ENCODE measurements at places on chromosomes 5 and 9.

GRCh38 chr5:135864503-135865435 is 30.3 kb downstream of the SLC25A48 start:
- no peak for DNase-seq

DNA sequence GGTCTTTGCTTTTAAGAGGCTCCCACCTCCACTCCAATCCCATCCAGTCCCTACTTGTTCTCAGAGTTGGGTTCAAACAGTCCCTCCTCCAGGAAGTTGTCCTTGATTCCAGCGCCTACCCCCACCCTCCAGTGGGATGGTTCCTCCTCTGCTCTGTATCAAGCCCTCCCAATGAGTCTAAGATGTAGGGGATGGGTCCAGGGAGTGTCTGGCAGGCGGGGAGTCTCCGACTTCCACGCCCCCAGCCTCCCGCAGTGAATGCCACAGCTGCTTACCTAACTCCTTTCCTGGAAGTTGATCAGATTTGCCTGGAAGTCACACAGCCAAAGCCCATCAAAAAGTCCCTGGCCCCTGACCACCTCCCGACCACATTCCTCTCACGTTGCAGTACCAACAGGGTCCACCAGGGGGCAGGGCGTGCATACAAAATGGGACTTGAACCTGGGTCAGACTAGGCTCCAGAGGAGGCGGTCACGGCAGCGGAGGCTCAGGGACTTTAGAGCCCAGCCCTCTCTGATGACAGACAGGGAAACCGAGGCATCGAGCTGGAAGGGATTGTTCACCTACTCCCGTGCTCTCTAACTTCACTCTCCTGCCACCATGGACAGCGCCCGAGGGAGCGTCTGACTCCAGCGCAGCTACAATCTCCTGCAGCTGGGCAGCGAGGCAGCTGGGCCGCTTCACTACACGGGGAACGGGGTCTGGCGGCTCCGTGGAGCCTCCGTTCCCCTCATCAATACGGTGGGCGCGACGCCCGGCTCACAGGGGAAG is 25.0 kb upstream of the TDRD7 start:
- peak; percentile 57 for DNase-seq

DNA sequence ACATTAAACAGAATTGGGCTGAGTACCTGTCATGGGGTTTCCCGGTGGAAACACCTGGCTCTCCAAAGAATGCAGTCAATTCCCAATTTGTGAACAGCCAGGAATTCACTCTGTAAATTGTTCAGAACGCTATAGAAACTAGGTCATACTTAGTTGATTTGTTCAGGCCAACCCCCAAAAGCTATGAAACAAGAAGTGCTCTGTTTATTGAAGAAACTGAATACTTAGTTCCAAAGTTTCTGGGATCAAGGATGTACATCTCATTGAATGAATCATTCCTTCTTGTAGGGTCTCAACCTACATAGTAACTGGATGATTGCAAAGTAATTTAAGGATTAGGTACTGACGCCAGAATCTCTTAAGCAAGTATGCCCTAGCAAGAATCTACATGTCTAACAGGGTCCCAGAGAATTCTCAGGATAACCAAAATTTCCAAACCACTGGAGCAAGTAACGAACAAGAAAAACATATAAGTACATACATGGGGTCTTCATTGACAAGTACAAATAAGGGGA is 659 bp upstream of the TUSC1 start:
- DNase-seq: no peak

DNA sequence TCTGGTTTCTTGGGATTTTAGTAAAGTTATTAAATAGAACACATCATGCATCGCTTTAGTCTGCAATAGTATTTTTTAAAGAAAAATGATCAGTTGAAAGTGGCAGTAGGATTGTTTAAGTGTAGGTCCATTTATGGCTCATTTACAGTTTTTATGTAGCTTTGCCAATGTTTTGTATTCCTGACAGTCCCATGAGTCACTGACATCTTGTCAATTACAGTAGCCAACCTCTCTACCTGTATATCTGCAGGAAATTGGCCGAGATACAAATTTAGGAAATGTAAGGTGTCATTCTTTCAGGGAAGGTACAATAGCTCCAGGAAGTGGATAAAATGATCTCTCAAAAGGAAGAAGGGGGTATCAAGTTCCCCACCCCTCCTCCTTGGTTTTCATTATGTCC is 47.7 kb upstream of the MTAP start:
- DNase-seq: no peak

DNA sequence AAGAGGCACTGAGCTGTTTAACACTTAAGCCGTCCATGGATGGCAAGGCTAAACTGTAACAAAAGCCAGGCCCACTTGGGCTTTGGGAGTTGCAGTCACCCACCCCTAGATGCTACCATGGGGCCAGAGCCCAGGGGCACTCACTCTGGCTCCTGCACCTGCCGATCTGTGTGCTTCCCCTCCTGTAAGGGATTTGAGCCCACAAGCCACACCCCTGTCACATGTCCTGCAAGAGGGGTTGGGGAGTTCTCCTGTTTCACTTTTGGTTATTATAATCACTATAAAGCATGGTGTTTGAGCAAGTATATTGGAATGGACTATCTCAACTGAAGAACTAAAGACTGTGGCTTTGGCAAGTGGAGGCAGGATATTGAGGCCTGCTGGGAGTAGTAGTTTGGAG is 14.0 kb upstream of the GPR151 start:
- DNase-seq: no peak

GRCh38 chr5:65986050-65986451 is 59.7 kb downstream of the ERBIN start:
- no peak for DNase-seq

- no peak for DNase-seq
Measured at GRCh38 chr9:87554976-87555375, 57.3 kb downstream of the DAPK1 start.

- no peak for DNase-seq
Measured at GRCh38 chr9:123346826-123347225, 9.2 kb upstream of the CRB2 start.

- DNase-seq: no peak
Measured at GRCh38 chr5:43156388-43156787, 35.6 kb upstream of the NIM1K start.

DNA sequence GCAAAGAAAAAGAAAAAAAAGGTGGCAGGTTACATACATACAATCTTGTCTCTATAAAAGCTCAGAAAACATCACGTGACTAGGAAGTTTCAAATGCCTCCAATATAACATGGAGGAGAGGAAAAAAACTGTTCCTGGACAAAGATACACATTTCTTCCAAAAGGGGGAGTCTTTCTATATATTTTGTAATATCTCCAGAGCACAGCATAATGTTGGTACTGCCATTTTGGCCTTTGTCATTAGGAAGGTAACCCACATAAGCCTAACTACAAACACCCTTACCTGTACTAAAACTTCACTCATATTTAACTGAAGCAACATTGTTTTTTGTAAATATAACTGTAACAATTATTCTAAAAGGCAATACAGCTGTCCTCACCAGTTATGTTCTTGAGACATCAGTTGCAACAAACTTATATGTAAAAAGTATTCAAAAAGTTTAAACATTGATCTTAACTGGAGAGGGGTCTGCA is 1.2 kb upstream of the BTF3 start:
- DNase-seq: no peak

GRCh38 chr5:16483361-16483760 is 17.8 kb upstream of the ZNF622 start:
- DNase-seq: no peak

GRCh38 chr5:131396015-131396414 is 132.2 kb downstream of the CDC42SE2 start:
- DNase-seq: no peak

- DNase-seq: no peak
Measured at GRCh38 chr5:145960166-145960565, 23.8 kb downstream of the SH3RF2 start.

GRCh38 chr5:322942-323879 is 1.7 kb downstream of the AHRR start:
- no peak for DNase-seq

DNA sequence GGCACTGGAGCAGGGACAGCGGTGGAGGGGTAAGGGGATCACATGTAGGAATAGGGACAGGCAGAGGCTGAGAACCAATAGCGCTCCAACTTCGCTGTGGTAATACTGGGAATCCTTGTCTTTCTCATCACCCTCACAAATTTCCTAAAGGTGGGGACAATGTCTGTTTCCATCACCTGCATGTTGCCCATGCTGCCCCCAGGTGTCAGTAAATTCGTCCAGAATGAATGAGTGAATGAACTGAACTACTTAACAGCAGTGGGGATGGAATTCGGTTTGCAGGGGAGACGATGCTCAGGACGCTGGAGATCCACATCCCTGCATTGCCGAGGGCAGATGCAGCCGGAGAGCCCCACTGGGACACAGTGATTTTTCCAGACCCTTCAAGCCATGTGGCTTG is 129.9 kb downstream of the PDZD2 start:
- DNase-seq: no peak

DNA sequence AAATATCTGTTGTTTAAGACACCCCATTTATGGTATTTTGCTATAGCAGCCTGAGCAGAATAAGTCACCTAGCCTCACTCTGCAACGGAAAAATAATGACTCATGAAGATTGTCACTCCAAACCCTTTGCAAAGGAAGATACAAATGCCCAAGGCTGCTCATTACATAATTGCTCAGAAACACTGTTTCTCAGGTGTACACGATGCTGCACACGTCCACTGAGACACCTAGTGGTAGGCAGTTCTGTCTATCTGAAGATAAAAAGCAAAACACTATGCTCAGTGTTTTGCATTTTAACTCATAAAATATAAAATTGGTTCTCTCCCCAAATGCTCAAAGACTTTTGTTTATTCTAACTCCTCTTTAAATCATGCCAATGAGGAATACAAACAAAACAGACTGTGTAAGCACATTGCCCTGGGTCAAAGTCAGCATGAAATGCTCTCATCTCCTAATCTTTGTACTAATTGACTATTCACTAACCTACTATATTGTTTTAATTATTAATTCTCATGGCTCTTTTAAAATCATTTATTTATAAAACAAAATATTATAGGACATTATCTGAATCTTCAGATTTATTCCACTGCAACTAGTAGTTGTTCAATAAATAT is 7.7 kb upstream of the TSLP start:
- DNase-seq: no peak

- DNase-seq: no peak
Measured at GRCh38 chr9:35935261-35935660, 22.7 kb downstream of the OR2S2 start.

GRCh38 chr5:176632745-176633144 is 2.3 kb downstream of the EIF4E1B start:
- DNase-seq: no peak

GRCh38 chr5:14407746-14408175 is 173.8 kb upstream of the OTULINL start:
- no peak for DNase-seq

- DNase-seq: no peak
Measured at GRCh38 chr5:170408877-170409660, 19.9 kb upstream of the KCNMB1 start.

DNA sequence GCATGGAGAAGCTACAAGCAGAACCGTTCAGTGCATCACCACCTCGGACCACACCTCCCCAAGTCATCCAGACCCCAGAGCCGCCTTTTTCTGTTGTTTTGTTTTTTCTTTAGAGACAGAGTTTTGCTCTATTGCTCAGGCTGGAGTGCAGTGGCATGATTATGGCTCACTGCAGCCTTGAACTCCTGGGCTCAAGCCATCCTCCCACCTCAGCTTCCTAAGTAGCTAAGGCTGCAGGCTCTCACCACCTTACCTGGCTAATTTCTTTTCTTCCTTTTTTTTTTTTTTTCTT is 13.5 kb upstream of the SFXN1 start:
- DNase-seq: no peak

DNA sequence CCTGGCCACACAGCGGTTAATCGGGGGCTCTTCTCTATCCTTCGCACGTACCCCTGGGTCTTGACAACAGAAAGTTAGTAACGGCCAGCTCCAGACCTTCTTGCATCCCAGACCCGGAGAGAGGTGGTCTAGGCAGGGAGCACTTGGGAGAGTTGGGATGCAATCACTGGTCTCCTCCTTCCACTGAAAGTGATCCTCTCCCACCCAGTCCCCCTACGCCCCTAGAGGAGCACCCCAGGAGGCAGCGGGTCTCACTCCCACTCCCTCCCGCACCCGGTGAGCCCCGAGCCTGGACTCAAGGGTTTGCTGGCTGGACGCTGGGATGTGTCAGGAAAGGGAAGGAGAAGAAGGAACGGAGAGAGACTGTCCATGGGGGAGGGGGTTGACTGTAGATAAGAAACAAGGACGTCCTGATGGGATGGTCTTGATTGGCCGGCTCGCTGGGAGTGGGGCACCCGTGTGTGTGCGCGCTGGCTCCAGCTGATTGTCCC is 2.0 kb downstream of the RORB start:
- no peak for DNase-seq

GRCh38 chr5:179802950-179803562 is 3.6 kb downstream of the MGAT4B start:
- DNase-seq: no peak

Data from stimulated activated CD8-positive, alpha-beta memory T cell treated with anti-CD3 and anti-CD28 coated beads, Interleukin-4, amount 100 ng/mL, for 4 hours (primary cell).